ENCODE measurements at places on chromosomes 1 and 21.

DNA sequence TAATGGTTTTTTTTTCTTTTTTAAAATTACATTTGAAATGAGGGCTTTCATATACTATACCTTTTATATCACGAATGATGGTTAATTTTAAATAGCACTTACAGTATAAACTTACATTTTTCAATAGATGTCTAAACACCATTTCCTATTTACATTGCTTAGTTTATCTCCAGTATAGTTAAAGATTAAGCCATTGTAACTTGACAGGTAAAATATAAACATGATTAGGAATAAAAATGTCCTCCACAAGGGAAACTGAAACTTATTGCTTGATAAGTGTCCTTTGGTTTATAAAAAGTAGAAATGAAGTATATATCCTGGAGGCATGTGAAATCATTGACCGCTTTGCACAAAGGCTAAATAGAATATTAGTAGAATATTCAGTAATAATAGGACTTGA is 20.2 kb downstream of the CTH start:
- DNase-seq: no peak

- DNase-seq: peak; percentile 60
These were observed 539 bp downstream of the ATP8B2 start for GRCh38 chr1:154325583-154326545.

DNA sequence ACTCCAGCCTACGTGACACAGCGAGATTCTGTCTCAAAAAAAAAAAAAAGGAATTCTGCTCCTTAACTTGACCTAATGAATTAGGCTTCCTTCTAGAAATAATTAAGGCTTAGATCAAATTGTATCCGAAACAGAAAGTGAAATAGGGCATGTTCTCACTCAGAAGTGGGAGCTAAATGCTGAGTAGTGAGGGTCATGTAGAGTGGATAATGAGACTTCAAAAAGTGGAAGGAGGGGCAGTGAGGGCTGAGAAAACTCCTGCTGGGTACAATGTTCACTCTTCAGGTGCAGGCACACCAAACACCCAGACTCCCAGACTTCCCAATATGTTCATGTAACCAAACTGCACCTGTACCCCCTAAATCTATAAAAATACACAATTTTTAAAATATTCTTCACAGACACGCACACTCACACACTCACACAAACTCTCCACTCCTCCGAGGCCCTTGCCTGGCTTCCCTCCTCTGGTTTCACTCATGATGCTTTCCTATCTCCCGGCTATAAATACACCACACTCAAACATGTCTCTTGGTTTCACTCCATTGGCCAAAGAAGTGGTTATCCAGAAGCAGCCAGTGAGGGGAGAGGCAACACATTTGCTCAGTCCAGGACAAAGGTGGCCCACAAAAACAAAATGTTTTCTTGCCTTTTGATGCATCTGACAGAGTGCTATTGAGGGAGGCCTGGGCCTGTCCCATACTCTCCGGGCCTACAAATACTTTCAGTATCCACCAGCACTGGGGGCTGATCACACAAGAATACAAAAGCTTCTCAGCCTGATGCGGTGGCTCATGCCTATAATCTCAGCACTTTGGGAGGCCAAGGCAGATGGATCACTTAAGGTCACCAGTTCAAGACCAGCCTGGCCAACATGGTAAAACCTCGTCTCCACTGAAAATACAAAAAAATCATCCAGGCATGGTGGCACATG is 249.2 kb downstream of the TOMM20 start:
- DNase-seq: no peak

GRCh38 chr1:156293098-156293434 is 2.4 kb downstream of the GLMP start:
- no peak for DNase-seq

DNA sequence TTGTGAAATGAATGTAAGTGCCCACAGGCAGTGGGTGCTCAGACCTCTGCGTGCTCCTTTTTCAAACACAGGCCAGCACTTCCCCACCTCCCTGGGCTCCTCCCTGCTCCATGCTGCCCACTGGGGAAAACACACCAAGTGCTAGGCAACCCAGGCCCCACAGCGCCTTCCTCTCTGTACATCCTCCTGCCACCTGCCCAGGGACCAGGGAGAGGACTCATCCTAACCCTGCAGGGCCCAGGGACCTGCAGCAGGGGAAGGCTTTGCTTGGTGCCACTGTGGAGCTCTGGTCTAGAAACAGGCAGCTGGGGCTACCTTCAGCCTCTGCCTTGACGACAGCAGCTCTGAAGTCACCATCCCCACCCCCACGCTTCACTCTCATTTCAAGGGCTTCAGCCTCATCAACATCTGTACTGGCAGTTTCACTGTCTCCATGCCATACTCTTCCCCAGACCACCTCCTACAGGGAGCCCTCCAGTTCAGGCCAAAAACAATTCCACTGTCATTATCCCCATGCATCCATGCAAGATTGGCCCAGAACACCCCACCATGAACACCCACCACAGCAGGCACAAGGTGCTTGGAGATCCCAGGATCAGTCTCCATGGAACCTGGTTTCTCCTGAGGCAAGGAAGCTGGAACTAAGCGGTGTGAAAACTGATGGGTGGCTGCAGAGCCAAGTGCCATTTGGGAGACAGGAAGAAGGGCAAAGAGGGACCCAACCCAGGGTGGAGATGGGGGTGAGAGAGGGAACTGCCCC is 1.1 kb downstream of the IGSF8 start:
- peak; percentile 45 for DNase-seq

GRCh38 chr1:213649373-213649772 is 338.4 kb upstream of the PROX1 start:
- no peak for DNase-seq

DNA sequence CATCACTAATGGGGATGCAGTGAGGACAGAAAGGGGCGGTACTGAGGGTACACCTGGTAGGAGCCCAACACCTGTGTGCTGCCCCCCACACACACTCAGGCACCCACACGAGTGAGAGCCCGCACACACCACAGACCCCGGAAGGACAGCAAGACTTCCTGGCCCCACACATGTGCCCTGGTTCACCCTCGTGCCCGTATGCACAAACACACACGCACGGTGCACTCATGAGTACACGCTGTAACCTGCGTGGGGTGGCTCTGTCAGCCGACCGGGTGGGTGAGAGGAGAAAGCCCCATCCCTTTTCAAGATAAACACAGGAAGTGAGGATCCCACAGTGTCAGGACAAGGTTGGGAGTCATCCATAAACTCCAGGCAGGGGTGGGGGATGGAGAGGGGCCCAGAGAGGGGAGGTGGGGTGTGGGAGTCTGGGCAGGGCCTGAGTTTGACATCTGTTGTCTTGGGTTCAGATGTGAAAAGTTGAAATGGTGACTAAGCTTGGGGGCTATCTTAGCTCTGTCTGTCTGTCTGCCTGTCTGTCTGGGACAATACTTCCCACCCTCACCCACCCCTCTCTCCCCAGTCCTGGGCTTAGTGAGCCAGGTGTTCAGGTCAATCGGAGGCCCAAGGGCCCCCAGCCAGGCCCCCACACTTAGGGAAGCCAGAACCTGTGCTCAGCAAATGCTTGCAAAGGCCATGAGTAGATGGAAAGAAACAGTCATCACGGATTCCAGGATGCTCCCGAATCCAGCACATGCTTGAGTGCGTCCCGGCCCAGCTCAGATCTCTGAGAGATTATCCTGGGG is 119.8 kb upstream of the ZBTB40 start:
- DNase-seq: no peak
